ENCODE measurements at places on chromosomes 2 and 18. TPM values are rescaled to one million over a fixed set of nuclear protein-coding genes. Genes with fewer than 3 reads are reported as not detected.

Gene TMEM18
- total RNA-seq: 8.0 TPM

Gene ZNG1B
- 144 TPM for total RNA-seq

Gene ESCO1
- 11.7 TPM for total RNA-seq

Gene TTL
- total RNA-seq: 26.8 TPM

Gene SMYD1
- total RNA-seq: not detected

Gene PCARE
- total RNA-seq: not detected

Gene CYTIP
- 0.23 TPM for total RNA-seq

Gene HRH4
- 0.08 TPM for total RNA-seq

Gene ALPP
- not detected for total RNA-seq

Gene FSHR
- not detected for total RNA-seq

Gene APOB
- not detected for total RNA-seq

Gene CROCC2
- 0.12 TPM for total RNA-seq

Gene FAHD2B
- total RNA-seq: 5.5 TPM

Gene SCN3A
- total RNA-seq: 3.5 TPM

Gene SNORC
- 0.83 TPM for total RNA-seq

Gene TDRD15
- not detected for total RNA-seq

Gene SLC35F5
- total RNA-seq: 264 TPM

Gene FHL2
- total RNA-seq: 119 TPM

Gene TSHZ1
- 1.7 TPM for total RNA-seq

Gene MSTN
- not detected for total RNA-seq

Gene CDH19
- under 0.01 TPM for total RNA-seq

Gene ZNF892
- total RNA-seq: 2.3 TPM

Gene GKN1
- total RNA-seq: not detected

Gene SUMO1
- total RNA-seq: 104 TPM

Gene PREB
- total RNA-seq: 206 TPM

Gene DSG3
- total RNA-seq: 0.23 TPM

Gene LYG1
- total RNA-seq: not detected

Gene CD226
- total RNA-seq: 0.23 TPM

Gene NLRC4
- total RNA-seq: not detected

Gene ANKRD53
- 0.15 TPM for total RNA-seq

Gene REEP1
- total RNA-seq: not detected

Gene PTPN2
- 36.3 TPM for total RNA-seq

Gene ALLC
- total RNA-seq: not detected

Gene MAP2
- 0.82 TPM for total RNA-seq

Gene SATB2
- 36.4 TPM for total RNA-seq

Gene DOK6
- 0.45 TPM for total RNA-seq

Gene FKBP7
- 51.4 TPM for total RNA-seq

Gene RBFA
- 24.8 TPM for total RNA-seq

Gene CRYBA2
- total RNA-seq: not detected

Data from smooth muscle cell of the coronary artery (primary cell).